DMS53 (cell line): ENCODE measurements at places on chromosomes 3 and 15.

- DNase-seq, result no peak
Observed at GRCh38 chr3:117191245-117191644, 481.7 kb downstream of the TUSC7 start.

GRCh38 chr3:73245459-73245858 is 184.0 kb downstream of the EBLN2 start:
- no peak for DNase-seq

DNA sequence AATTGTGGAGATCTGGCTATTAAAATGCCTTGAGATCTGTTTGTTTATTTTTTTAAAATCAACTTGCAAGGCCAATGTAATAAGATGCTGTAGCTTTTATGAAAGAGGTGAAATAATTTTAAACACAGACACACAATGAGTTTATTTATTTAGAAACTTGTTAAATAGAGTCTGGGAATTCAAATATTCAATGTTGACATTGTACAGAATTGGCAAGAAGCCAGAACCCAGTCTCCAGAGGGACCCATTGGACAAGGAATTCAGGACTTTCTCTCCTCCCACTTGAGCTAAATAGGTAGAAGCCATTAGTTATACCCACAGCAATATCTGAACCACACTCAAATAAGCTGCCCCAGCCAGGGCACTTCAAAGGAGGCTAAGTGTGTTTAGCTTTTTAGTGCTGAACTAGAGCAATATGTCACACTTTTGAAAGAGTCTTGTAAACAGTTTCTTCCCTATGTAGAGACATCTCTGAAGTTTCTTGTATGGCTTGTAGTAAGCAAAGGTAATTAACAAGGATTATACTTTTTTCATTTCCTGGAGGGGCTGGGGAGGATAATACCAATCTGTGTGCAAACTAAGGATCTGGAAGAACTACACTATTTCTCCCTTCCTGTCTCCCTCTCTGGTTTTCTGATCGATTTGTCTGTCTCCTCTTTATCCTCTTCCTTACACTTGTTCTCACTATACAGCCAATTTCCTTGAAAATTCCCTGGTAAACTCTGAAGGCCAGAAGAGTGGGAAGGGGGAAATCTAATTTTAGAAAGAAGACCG is 6.0 kb downstream of the MECOM start:
- DNase-seq, result peak; percentile 74

DNA sequence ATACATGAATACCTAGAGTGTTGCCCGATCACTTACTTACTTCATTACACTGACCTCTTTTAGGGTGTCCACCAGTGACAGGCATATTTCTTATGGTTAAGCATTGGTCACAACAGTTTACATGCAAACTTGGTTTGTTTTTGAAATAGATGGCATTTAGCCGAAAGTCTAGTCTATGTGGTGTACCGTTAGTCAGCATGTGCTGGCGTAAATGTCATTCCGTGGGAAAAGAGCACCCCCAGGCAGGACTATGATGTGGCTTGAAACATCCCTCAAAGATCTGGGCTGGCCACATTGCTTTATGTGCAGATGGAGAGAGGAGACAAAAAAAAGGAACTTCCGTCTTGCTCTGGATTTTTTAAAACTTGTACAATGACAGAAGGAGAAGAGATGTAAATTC is 357.0 kb upstream of the ICE2 start:
- DNase-seq, result no peak

DNA sequence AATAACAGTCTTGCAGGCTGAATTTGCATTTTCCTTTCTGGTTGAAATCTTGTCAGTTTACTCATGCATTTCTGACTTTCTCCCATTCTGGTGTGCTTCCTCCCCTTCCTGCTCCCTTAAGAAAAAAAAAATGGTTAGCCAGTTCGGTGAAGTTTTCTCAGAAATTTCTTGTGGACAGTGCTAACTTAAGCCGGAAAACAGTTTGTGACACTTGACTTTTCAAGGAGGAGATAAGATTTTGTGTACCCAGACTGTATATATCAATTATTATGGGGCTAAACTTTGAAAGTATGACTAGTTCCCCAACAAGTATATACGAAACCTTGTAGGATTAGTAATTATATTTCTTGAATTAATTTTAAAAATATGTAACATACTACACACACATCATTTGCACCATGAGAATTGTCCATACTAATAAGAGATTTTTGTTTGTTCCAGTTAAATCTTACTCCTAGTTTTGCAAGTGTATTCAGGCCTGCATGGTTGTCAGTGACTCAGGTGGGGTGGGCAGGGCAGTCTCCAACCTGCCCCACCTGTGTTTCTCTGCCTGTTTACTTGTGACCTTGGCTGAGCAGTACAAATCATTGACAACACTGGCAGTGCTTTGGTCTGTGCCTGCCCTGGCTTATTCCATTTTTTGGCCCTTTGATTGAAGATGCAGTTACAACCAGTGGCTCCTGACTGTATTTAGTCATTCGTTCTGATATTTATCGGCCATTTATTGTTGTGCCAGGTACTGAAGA is 19.1 kb downstream of the UBE2E1 start:
- no peak for DNase-seq

DNA sequence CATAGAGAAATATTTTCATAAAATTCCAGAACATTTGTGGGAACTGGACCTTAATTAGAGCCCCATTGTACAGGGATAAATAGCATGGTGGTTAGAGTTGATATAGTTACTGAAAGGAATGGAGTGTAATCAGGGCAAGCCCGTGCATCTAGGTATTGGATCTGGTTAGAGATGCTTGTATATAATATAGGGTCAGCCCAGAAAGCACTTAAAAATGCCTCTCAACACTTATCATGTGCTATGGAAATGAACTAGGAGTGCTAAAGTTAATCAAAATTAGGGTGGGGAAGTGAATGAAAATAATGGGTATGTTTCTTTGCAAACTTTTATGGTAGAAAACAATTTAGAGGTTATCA is 308.3 kb upstream of the NR2E3 start:
- no peak for DNase-seq
